CD4-positive, alpha-beta T cell treated with Interleukin-2 at 100 ng/mL for 4 hours (primary cell): ENCODE measurements at places on chromosomes 1 and 21.

DNA sequence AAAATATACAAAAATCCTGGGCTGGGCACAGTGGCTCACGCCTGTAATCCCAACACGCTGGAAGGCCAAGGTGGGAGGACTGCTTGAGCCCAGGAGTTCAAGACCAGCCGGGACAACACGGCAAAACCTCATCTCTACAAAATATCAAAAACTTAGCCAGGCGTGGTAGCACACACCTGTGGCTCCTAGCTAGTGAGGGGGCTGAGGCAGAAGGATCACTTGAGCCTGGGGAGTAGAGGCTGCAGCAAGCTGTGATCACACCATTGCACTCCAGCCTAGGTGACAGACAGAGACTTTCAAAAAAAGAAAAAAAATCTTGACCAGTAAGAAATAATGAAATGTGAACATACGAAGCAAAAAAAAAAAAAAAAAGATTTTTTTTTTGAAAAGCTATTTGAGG, 52.1 kb downstream of the ARID4B start:
- DNase-seq: no peak

DNA sequence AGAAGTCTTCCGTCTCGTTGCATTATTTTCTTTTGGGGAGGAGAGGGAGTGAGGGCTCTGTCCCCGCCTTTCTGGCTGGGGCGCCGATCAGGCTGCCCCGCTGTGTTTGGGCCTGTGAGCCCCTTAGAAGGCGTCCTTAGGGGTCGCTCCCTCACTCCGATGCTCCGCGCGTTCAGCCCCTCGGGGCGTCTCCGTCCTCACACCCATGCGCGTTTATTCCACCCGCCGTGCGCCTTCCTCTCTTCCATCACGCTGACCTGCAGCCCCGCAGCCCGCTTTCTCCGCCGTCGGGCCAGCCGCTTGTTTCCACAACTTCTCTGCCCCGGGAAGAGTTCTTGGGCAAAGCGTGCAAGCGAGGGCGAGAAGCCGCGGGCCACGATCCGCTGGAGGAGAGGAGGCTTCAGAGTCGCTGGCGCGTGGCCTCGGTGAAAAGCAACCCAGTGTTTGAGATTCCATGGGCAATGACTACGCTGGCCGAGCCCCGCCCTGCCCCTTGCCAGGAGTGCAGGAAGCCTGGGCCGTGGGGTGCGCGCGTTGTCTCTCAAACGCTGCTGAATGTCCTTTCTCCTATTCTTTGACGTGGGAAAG, 27.7 kb downstream of the TRIM11 start:
- no peak for DNase-seq

DNA sequence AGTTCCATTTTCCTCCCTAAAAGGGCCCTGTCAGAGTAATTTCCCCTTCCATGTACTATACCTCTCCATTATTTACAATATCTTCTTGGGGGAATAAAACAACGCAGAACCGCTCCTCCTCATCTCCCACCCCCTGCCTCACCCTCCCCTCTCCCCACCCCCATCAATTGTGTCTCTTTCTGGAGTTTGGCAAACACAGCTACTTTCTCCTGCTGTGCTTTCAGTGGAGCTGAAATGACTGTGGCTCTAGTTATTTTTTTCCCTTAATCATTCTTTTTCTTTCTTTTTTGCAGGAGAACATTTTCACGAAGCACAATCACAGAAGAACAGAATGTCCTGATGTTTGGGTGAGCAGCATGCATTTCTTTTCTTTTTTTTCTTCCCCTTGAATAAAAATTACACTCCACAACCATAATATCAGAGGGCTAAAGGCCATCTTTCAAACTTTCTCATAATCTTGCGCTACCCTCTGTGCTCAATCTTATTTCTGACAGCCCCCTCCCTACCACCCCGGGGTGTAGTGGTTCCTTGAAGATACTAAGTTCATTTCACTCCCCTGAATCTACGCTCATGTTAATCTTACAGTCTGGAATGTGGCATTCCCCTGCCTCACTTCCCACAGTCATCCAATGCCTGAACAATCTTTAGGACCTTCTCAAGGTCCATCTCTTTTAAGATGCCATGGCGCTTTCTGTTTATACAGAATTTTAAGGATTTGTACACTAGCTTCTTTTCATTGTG, 8.8 kb upstream of the PLXNA2 start:
- DNase-seq: no peak

DNA sequence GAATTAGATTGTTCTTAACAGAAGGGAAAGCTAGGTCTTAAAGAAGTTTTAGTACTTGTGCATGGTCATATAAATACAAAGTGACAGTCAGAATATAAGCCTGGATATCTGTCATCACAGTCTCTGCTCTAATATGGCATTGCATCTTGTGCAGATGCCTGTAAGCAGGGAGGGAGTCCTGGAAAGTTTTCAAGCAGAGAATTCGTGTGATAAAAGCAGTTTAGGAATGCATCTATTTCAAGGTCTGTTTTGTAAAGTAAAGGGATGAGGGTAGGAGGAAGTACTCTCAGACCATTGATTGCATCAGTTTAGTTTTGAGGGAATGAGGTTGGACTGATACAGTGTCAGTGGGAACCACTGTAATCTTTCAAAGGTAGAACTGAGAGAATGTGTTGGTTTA, 30.6 kb downstream of the IARS2 start:
- no peak for DNase-seq
